ENCODE measurements at places on chromosomes 3 and 15. TPM values are rescaled to one million over a fixed set of nuclear protein-coding genes. Genes with fewer than 3 reads are reported as not detected.

PTH1R gene
- 1.6 TPM for total RNA-seq

CYP19A1 gene
- not detected for total RNA-seq

ETV5 gene
- total RNA-seq, result 43.5 TPM

OTOL1 gene
- not detected for total RNA-seq

CALML4 gene
- 4.6 TPM for total RNA-seq

RBPMS2 gene
- total RNA-seq, result not detected

WNT5A gene
- total RNA-seq, result 46.1 TPM

ATP13A5 gene
- not detected for total RNA-seq

CCR8 gene
- not detected for total RNA-seq

ITIH1 gene
- not detected for total RNA-seq

SLC24A5 gene
- total RNA-seq, result not detected

Measured in myometrial cell (primary cell).